ENCODE measurements at places on chromosomes 5 and 9. TPM values are rescaled to one million over a fixed set of nuclear protein-coding genes. Genes with fewer than 3 reads are reported as not detected.
A peak's percentile ranks its signal among the peaks of the same experiment; 100 is the strongest.

DNA sequence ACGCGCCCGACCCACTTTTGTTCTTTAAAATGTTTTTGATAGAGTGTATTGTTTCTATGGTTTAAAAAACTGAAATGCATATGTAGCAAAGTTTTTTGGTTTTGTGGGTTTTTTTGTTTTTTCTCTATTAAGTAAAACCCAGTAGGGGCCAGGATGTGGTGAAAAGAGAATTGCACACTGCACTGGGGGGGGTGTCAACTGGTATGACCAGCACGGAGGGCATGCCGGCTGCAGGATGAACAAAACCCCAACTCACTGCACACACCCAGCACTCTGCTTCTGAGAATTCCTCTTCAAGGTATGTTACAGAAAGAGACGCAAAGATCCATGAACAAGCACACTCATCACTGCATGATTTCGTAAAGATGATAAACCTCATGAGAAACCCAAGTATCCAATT is 75.0 kb downstream of the STK10 start:
- peak; percentile 81 for DNase-seq

DNA sequence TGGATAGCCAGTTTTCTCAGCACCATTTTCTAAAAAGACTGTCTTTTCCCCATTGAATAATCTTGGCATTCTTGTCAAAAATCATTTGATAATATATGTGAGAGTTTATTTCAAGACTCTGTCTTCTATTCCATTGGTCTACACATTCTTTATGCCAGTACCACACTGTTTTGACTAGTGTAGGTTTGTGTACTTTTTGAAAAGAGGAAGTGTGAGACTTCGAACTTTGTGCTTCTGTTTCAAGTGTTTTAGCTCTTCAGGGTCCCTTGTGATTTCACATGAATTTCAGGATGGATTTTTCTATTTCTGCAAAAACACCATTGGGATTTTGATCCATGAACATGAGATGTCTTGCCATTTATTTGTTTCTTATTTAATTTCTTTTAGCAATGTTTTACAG is 78.5 kb upstream of the ALDH1A1 start:
- DNase-seq: no peak

GRCh38 chr5:162664846-162665245 is 597.3 kb downstream of the GABRG2 start:
- no peak for DNase-seq

- DNase-seq: no peak
Measured at GRCh38 chr9:123175854-123176629, 92.3 kb downstream of the STRBP start.

- no peak for DNase-seq
Measured at GRCh38 chr9:79012561-79012960, 559.2 kb upstream of the TLE4 start.

DNA sequence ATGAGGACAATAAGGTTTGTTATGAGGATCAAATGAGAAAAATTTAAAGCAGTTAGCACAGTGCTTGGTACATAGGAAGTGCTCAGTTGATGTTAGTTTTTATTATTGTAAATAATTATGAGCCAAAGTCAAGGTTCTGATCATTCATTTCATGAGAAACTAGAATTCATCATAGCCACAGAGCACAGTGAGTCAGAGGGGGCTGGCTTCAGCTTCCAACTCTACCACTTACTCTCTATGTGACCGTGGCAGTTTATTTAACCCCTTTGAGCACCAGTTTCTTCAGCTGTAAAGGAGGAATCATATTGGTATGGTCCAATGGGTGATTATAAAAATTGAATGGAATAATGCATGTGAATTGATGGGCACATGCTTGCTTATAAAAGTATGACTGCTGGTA is 39.4 kb downstream of the KLHL3 start:
- DNase-seq: no peak

DNA sequence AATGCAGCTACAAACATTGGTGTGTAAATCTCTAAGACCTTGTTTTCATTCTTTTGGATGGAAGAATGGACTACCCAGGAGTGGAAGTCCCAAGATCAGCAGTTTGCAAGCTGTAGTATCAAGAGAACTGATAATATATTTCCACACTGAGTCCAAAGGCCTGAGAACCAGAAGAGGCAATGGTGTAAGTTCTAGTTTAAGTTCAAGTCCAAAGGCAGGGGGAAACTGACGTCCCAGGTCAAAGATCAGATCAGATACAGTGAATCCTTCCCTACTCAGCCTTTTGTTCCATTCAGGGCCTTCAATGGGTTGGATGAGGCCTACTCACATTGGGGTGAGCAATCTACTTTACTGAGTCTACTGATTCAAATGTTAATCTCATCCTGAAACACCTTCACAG is 80.3 kb upstream of the ERBIN start:
- DNase-seq: no peak

DNA sequence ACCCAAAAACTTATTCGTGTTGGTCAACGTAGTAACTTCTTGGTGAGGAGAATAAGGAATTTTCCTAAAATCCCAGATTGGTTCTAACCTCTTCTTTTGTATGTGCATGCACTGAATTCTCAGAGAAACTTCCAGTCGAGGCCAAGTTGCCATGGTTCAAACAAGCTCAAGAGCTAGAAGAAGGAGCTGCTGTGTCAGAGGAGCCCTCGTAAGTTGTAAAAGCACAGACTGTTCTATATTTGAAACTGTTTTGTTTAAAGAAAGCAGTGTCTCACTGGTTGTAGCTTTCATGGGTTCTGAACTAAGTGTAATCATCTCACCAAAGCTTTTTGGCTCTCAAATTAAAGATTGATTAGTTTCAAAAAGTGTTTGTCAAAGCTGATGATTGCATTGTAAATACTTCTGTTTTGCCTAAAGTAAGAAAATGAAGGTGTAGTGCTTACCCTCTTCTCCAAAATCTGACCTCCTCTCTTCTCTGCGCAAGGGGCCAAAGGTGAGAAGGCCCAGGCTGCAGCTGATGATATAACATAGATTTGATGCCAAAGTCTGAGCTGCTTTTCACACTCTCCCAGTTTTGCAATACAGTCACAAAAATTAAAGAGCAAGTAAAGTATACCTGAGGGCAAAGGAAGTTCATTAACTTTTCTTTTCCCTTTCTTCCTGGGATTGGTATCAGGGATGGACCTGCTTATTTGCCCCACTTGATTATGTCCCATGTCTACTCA is 210.8 kb downstream of the ADAMTSL1 start:
- DNase-seq: no peak

- no peak for DNase-seq
Measured at GRCh38 chr5:62506659-62507460, 71.8 kb upstream of the LRRC70 start.

DNA sequence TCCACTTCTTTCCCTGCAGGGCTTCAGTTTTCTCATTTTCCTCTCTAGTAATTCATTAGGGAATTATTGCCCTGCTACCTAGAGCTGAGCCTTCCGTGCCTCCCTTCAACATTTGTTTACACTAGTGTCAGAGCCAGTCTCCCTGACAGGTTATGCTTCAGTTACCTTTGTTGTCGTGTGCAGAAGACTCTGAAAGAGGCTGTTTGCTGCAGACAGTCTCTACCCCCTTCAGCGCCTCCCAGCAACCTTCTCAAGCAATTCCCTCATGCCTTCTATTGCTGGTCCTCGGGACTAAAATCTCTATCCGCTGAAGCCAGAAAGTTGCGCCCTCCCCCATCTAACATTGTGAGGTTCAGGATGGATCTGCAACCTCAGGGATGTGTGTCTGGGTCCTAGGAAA is 12.8 kb downstream of the RALGPS1 start:
- DNase-seq: no peak

DNA sequence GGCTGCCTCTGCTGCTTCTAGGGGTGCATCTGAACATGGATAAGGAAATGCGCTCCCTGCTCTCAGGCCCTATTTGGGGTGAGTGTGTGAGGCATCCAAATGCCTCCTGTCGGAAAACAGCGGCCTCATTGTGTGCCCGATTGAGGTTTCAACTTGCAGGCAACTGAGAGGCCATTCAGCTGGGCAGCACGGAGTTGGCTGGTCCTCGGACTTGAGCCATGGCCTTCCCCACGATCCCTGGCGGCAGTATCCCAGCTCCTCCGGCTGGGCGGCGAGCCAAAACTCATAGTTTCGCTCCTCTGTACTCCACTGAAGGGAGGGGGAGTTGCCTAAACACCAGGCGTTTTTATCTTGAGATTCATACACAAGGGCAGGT is 597.3 kb upstream of the SGCD start:
- no peak for DNase-seq

DNA sequence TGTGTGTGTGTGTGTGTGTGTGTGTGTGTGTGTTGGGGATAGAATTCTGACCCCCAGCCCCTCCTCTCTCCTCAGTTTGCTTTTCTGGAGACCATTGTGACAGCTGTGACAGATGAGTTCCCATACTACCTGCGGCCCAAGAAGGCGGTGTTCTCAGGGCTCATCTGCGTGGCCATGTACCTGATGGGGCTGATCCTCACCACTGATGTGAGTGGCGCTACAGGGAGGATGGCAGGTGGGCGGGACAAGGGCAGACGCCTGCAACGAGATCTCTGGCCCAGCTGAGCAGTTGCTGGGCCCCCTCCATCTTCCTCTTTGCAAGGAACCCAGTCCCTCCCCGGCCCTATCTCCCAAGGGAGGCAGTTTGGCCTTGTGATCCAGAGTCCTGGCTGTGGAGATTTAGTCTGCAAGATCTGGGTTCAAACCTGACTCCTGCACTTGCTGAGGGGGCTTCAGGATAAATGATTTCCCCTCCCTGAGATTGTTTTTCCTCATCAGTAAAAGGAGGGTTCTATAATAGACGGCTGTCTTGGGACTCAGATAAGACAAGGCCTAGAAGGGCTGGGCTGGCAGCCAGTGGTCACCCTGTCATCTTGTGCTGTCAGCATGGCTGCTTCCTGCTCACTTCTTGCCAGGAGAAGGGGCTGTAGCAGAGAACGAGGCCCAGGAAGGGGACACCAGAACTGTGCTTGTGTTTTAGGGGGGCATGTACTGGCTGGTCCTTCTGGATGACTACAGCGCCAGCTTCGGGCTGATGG is 14.1 kb downstream of the SLC6A7 start:
- no peak for DNase-seq

Gene CDH9
- not detected for total RNA-seq

Gene PKD2L2
- total RNA-seq: not detected

Measured in activated T-helper 2 cell treated with anti-CD3 and anti-CD28 coated beads, Interferon-gamma antibody, Interleukin-2, Interleukin-4, amounts not matched to agents 10 μg/mL and 5 μg/mL and 100 μg/mL, durations not matched to agents 14 hours and 24 hours and 36 hours (primary cell).